Activated T-helper 2 cell treated with anti-CD3 and anti-CD28 coated beads, Interferon-gamma antibody, Interleukin-2, Interleukin-4, amounts not matched to agents 10 μg/mL and 5 μg/mL and 100 μg/mL, durations not matched to agents 14 hours and 24 hours and 36 hours (primary cell): ENCODE measurements at places on chromosomes 4 and X. TPM values are rescaled to one million over a fixed set of nuclear protein-coding genes. Genes with fewer than 3 reads are reported as not detected.

DNA sequence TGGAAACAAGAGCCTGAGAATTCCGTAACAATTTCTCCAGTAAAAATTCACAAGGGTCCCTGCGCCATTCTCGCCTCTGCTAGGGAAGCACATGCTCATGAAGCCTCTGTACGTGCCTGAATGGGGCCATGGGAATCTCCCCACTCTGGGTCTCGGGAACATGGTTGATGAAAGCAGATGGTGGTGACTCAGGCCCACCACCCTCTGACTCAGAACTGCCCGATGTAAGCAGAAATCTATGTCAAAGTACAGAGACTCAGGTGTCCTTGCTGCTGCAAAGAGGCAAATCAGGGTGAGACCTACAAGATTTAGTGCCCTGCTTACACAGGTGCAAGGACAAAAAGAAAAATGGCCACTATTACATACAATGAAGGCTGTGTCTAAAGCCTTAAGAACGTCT is 65.0 kb downstream of the SCD5 start:
- no peak for DNase-seq

Gene RNF150
- 0.05 TPM in 1 of 2 replicates, not detected in the other for total RNA-seq

DNA sequence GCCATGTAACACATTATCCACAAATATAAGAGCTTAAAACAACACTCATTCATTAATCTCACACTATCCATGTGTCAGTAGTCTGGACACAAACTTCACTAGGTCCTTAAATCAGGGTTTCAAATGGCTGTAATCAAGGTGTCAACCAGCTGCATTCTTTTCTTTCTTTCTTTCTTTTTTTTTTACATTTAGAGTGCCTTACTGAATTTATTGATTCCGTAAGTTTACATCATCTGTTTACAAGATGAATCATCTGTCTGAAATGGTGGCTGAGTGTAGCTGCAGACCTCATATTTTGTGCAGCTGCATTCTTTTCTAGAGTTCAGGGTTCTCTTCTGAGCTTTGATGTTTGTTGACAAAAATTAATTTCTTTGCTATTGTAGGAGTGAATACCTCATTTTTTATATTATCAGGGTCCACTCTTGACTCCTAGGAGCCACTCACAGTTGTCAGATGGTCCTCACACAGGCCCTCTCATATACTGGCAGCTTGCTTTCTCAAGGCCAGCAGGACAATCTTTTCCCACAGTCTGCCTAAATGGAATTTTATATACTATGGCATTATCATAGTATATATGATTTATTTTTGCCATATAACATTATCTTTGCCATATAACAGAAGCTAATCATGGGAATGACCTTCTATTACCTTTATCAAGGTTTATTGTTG is 37.8 kb downstream of the SPOCK3 start:
- no peak for DNase-seq

DNA sequence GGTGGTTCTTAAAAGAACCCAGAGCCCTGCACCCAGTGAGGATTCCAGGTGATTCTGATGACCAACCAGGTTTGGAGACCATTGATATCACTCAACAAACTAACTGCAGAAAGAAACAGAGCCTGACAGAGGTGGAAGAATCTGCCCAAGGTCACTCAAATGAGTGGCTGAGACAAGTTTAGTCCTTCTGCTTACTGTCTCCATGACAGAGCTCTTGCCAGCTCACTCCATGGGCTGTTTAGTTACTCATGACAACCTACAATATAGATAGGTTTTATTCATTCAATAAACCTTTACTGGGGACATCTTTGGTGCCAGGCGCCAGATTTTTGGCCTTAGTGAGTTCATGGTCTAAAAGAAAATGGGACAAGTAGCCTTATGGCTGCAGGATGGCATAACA is 124.3 kb downstream of the RAB28 start:
- no peak for DNase-seq

GRCh38 chr4:40394236-40394635 is 59.1 kb downstream of the CHRNA9 start:
- no peak for DNase-seq

- DNase-seq, result no peak
Observed at GRCh38 chrX:123869488-123869887, 9.6 kb downstream of the XIAP start.

- DNase-seq, result no peak
Observed at GRCh38 chr4:100022792-100023222, 72.7 kb upstream of the H2AZ1 start.

DNA sequence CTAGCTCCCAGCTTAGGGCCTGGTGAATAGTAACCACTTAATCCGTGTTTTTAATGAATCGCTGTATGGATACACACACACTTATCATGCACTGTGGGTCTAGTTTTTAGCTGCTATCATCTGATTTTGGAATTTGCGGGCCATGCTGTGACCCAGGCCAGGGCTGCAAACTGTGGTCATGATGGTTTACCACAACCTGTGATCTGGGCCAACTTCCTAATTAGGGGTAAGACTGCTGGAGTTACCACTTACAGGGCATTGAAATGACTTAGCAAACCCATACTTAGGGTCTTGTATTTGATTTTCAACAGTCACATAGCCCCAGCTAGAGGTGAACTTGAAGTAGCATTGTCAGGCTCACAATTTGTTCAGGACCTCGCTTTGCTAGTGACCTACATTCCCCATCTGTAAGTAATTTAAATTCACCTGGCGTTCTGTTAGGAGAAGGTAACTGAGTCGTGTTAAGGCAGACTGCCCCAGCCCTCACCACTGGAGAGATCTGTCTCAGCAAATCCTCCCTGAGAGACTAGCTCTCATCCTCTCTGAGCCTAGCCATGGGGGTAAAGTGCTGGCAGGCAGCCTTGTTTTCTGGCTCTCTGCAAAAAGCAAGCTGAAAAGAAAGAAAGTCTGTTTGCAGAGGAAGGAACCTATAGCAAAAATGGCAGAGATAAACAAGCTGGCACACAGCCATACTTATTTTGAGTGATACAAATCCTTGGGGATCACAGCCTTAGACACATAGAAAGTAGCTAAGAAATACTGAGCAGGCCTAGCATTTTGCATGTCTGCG is 33.8 kb upstream of the EGFL6 start:
- DNase-seq, result no peak

Gene HHIP
- not detected in 2 replicates for total RNA-seq

Gene PAGE2B
- 0.41 and 1.1 TPM in 2 replicates for total RNA-seq
